Muscle of back (tissue), 13 donors: ENCODE measurements at places on chromosomes 3 and 15.

- DNase-seq = peak; percentile 9
Observed at GRCh38 chr3:140597792-140598191, 80.1 kb upstream of the TRIM42 start.

- DNase-seq = peak; percentile 84
Observed at GRCh38 chr15:75107908-75108838, 84.8 kb downstream of the PPCDC start.

DNA sequence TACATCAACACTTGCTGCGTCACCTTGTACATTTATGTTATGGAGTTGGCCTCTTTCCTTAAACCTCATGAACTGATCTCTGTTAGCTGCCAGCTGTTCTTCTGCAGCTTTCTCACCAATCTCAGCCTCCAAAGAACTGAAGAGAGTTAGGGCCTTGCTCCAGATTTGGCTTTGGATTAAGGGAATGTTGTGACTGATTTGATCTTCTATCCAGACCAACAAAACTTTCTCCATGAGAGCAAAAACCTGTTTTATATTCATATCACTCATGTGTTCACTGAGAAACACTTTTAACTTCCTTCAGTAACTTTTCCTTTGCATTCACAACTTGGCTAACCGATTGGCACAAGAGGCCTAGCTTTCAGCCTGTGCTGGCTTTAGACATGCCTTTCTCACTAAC lies 1156.0 kb upstream of the CADM2 start:
- DNase-seq = no peak

DNA sequence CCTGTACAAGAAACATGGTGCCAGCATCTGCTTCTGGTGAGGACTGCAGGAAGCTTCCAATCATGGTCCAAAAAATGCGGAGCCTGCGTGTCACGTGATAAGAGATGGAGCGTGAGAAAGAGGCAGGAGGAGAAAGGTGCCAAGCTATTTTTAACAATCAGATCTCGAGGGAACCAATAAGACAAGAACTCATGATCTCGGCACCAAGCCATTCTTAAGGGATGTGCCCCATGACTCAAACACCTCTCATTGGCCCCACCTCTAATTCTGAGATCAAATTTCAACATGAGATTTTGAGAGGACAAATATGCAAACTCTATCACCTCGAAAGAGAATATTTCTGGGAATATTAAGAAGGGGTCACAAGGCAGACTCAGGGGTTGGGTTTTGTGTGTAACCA lies 107.2 kb downstream of the PYDC2 start:
- no peak for DNase-seq

DNA sequence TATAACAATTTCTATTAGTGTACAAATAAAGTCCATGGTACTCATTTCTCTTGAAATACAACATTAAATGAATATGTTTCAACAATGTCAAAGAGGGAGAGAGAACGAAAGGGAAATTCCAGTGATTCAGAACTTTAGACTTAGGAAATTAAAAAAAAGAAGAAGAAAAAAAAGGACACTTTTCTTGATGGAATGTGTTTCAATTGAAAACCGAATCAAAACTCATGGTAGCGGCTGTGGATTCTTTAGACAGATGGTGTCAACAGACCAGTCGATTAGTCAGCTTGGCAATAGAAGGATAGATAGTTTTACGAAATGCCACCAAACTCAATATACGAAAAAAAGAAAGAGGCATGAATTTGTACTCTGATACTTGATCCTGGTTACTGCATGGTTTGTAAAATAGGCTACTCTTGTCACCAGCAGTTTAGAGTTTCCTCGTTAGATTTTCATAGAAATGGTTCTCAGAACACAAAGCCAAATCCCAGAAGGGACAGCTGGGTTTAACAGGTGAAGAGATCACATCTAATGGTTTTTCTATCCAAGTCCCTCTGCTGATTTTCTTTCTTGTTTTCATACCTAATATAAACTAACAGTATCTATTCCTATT lies 793.5 kb downstream of the ROBO1 start:
- DNase-seq = no peak

- peak; percentile 93 for DNase-seq
Observed at GRCh38 chr3:179452176-179452564, 900 bp upstream of the GNB4 start.

DNA sequence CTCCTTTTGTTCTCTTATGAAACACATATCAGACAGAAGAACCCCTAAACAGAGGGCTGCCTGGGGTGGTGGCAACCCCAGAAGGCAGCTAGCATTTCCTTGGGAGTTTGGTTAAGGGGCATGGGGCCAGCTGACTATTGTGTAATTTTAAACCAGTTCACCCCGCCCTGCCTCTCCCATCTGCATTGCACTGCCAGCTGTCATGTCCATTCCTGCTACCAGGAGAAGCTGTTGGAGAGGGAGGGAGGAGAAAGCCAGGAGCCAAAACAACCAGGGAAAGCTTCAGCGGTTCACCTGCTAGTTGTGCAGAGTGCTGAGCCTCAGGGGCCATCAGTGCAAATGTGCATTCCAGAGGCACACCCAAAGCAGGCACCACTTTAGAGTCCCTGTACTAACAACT lies 47.6 kb upstream of the ATP1B3 start:
- DNase-seq = peak; percentile 25

- no peak for DNase-seq
Observed at GRCh38 chr3:108509871-108510270, 525 bp downstream of the MYH15 start.
